Esophagus squamous epithelium (tissue), 5 donors: ENCODE measurements at places on chromosomes 16 and 17.
A peak's percentile ranks its signal among the peaks of the same experiment; 100 is the strongest.

GRCh38 chr17:9958586-9959281 is 53.7 kb upstream of the RCVRN start:
- no peak for DNase-seq

DNA sequence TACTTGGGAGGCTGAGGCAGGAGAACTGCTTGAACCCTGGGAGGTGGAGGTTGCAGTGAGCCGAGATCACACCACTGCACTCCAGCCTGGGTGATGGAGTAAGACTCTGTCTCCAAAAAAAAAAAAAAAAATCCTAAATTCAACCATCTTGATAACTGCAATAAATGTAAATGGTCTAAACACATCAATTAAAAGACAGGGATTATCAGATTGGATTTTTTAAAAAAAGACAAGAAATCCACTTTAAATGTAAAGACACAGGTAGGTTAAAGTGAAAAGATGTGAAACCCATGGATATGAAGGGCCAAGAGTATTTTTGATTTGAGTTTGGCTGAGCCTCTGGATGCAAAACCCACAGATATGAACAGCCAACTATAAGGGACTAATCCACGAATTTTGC is 64.2 kb upstream of the ATP2A3 start:
- DNase-seq = no peak

DNA sequence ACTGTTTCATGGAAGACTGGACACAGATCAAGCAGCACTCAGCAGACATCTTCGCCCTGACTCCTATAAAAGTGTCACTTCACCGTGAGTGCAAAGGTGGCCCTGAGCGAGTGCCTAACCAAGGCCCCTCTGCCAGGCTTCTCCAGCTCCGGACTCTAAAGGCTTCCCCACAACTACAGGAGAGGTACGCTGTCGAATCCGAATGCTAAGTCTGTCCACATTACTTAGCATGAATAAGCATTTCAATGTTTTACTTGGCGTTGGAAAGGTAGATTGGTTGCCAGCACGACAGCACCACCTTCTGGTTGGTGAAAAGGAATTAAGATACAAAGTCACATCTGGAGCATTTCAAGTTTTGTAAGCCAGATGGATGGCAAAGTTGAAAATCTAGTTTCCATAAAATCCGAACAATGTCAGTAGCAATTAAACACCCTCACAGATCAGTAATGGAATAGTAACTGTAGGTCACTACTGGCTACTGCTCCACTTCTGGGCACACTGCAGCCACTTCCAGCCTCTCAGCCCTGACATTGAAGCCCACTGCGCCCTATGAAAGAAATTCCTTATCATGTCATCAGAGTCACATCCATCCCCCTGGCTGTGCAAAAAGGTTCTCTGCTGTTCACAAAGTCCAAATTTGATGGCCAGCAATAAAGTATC is 100.9 kb downstream of the PARN start:
- no peak for DNase-seq

DNA sequence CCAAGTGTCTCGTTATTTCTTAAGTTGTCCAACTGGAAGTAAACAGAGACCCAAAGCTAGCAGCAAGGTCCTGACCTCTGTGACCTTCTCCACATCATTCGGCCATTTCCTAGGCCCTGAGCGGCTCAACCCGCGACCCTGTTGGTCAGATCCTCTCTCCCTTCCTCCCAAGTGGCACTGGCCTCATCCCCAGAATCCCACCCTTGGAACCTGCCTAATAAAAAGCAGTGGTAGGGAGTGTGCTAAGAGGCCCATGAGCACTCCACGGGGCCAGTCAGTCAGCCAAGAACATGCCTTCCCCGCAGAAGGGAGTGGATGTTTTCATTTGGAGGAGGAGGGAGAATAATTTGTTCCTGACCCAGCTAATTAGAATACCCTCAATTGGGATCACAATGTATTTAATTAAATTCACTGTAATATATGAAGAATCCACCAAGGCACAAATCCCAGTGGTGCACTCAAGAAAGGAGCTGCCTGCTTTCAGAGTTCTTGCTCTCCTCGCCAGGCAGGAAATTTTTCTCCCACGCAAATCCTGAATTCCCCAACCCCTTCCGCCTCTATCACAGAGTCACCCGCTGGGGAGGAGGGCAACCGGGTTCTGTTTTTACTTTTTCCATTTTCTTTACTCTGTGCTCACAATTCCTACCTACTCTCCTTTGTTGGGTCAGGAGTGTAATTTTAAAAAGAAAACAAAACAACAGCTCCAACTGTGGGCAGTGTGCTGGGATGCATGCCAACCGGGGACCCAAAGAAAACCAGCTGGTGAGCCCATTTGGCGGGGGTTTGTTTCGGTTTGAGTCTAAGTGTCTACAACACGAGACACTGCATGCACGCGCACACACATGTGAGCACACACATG is 153.4 kb downstream of the ZFHX3 start:
- DNase-seq = no peak

GRCh38 chr16:85146922-85147651 is 34.8 kb upstream of the CIBAR2 start:
- no peak for DNase-seq

GRCh38 chr16:46896314-46896968 is 12.3 kb downstream of the GPT2 start:
- DNase-seq = no peak

GRCh38 chr17:67833946-67834631 is 8.8 kb downstream of the BPTF start:
- no peak for DNase-seq

DNA sequence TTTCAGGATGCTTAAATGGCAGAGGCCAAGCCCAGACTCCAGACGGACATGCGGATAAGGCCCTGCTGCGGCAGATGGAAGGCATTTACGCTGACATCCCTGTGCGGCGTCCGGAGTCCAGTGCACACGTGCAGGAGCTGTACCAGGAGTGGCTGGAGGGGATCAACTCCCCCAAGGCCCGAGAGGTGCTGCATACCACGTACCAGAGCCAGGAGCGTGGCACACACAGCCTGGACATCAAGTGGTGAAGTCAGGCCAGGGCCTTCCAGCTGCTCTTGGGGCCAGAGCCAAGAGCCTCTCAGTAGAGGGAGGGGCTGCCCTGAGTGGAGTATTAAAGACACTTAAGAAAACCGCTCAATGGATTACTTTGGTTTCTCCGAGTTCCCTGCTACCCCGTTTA is 29.4 kb downstream of the NARF start:
- DNase-seq = no peak

DNA sequence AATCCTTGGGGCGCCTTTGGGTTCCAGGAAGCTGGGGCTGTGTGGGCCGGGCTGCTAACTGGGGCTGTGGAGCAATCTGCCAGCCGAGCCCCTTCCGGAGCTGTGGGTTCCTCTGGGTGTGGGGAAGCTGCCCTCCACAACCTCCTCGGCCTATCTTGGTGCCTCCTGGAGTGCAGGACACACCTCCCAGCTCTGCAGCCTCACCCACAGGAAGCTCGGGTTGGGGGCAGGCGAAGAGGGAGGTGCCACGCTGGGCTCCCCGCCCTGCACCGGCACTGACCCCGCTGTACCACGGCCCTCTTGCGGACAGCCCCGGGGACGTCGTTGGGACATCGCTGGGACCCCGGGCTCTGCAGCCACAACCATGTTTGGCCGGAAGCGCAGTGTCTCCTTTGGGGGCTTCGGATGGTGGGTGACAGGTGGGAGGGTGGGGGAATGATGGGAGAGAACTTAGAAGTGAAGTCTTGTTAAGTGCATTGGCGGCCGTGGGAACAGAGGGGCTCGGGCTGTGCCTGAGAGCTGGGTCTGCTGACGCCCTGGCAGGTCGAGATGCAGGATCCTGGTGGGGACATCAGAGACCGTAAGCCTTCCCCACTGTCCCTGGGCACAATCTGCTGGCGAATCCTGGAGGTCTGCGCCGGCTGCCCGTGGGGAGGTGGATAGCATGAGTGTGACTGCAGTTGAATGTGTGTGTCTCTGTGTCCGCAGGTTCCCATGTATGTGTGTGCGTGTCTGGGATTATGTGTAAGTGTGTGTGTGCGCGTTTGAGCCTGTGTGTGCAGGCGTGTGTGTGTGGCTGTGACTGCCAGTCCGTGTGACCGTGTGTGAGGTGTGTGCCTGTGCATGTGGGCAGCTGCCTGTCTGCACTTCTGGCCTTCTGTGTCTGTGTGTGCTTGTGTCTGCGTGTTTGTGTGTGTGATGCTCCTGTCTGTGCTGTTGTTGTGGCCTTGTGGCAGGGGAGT is at the start of gene RAP1GAP2:
Gene RAP1GAP2 (plus strand): TSS at position 275 of the 962 bp plus-strand sequence. CDS start 90 bp downstream, at position 365.
- DNase-seq = peak; percentile 46

- no peak for DNase-seq
These were observed 52.8 kb downstream of the SDK2 start for GRCh38 chr17:73591296-73592078.

GRCh38 chr17:73481676-73482075 is 162.6 kb downstream of the SDK2 start:
- DNase-seq = no peak

DNA sequence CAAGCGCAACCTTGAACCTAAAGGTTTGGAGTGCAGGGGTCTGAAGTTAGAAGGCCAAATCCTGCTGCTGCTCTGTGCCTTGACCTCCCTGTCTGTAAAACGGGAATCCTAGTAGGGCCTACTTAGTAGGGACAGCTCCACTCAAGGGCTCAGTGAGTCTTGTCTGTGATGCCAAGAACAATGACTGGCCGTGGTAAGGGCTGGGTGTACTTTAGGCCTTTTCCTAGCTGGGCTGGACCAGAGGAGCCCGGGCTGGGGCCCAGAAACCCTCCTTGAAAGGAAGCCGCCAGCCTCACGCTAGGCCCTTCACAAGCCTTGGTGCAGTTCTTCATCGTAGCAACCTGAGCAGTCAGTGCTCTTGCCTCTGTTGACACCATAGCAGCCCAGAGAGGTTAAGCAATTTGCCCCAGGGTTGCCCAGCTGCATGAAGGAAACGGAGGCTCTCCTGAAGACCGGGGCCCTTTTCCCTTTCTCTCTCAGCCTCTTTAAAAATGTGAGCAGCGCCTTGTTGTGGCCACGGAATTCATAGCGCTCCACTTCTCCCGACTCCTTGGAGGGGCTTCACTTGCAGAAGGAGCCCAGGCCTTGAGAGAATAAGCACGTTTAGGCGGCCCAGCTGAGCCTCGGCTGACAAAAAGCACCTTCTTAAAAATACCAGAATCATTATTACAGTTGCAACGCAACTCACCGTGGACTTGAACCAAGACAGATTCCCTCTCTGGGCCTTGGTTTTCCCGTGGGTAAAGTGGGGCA is 4.4 kb downstream of the NECAB2 start:
- DNase-seq = no peak

- no peak for DNase-seq
These were observed 88.1 kb downstream of the GOSR1 start for GRCh38 chr17:30565073-30565935.

- no peak for DNase-seq
These were observed 60.0 kb downstream of the RGS9 start for GRCh38 chr17:65197201-65197600.

GRCh38 chr17:76550712-76551615 is 11.1 kb downstream of the PRCD start:
- DNase-seq = no peak

DNA sequence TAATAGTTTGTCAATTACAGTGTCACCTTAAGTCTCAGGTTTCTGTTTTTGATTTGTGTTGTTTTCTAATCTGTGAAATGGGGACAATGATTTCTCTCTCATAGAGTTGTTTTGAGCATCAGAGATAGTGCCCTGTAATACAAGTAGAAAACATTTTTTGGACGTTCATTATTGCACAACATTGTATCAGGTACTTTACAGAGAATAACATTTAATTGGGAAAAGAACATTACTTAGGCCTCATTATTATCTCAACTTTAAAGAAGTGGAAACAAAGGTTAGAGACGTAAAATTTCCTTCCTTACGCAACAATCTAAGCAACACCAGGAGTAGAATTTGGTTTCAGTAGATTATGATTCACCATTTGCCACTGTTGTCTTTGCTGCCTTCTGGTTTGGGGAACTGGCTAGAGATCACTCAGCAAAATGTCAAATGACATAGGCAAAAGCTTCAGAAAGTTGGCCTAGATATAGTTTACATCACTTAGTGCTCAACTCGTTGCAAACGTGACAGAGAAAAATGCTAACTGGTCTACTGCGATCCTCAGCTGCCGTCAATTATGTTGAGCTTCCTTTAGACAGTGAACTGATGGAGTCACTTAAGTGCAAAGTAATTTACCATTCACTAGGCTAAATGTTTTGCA is 1026.8 kb downstream of the CDH11 start:
- DNase-seq = no peak

- no peak for DNase-seq
These were observed 7.7 kb downstream of the ZNF207 start for GRCh38 chr17:32357615-32358014.

- no peak for DNase-seq
These were observed 13.9 kb upstream of the TNRC6C start for GRCh38 chr17:77944390-77945222.

- no peak for DNase-seq
These were observed 66.4 kb downstream of the SRCIN1 start for GRCh38 chr17:38539386-38539785.

- DNase-seq = no peak
These were observed 60.7 kb upstream of the TNRC6C start for GRCh38 chr17:77897741-77898301.

GRCh38 chr17:79399610-79400144 is 211.2 kb downstream of the RBFOX3 start:
- no peak for DNase-seq

- no peak for DNase-seq
These were observed 257.1 kb downstream of the BCAS3 start for GRCh38 chr17:60934723-60935122.

- no peak for DNase-seq
These were observed 189.9 kb downstream of the WWOX start for GRCh38 chr16:78289373-78289772.

DNA sequence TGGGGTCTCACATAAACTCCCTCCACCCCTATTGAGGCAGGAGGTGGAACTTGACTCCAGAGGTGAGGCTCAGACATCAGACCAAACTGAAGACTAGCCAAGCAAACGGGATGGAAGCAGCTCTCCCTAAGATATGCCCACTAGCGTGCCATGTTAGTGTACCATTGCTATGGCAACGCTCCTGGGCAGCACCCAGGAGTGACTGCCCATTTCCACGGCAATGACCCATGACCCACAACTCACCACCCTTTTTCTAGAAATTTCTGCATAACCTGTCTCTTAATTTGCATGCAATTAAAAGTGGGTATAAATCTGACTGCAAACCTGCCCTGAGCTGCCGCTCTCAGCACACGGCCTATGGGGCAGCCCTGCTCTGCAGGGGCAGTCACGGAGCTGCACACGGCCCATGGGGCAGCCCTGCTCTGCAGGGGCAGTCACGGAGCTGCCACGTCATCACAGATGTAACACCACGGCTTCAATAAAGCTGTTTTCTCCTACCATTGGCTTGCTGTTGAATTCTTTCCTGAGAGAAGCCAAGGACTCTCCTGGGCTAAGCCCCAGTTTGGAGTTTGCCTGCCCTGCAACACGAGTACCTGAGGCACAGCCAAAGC is 164.3 kb downstream of the RBFOX3 start:
- no peak for DNase-seq

- DNase-seq = no peak
These were observed 30.7 kb upstream of the ICAM2 start for GRCh38 chr17:64051153-64051552.

DNA sequence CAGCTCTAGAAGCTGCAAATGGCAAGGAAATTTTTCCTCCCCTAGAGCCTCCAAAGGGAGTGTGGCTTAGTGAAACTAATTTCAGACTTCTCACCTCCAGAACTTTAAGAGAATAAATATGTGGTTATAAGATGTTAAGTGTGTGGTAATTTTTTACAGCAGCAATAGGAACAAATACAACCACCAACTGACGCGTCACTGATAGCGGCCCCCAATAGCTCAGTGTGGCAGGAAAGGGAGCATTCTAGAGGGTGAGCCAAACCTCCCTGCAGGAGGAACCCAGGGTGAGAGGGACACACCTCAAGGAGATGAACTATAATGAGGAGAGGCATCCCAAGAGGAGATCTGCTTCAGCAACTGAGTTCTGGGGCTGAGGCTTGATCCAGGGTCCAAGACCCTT is 4.0 kb downstream of the CCL4 start:
- DNase-seq = no peak

- no peak for DNase-seq
These were observed 68.3 kb downstream of the MPRIP start for GRCh38 chr17:17110520-17110919.
